ENCODE measurements at places on chromosomes 1 and 21.

DNA sequence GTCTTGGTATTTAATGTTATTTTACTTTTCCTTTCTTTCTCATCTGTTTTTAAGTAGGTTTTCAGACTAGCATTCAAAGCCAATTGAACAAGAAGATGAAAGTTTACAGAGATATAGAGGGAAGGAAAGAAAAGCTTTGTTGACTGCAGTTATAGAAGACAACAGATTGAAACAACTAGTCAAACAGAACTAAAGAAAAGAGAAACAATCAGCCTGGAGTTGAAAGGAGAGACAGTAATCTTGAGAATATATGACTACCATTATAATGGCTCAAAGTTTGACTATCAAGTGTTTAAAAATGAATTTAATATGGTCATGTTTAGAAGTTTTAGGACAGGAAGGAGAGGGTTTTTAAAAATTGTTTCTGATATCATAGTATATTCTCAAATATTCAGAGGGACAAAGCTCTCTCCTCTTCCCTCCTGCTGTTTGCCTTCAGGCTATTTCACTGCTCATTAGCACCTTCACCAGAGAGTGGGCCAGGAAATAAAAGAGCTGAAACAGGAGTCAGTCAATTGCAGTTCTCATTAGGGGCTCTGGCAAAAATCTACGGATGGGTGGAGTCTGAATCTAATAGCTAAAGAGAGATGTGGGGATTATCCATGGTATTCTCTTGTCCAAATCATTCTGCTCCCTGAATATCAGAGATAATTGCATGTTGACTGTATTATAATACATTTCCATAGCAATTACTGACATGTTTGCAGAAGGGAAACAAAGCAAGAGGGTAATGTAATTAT, 577.8 kb downstream of the BRINP3 start:
- DNase-seq = no peak

GRCh38 chr1:93700532-93701469, 19.2 kb upstream of the BCAR3 start:
- no peak for DNase-seq

DNA sequence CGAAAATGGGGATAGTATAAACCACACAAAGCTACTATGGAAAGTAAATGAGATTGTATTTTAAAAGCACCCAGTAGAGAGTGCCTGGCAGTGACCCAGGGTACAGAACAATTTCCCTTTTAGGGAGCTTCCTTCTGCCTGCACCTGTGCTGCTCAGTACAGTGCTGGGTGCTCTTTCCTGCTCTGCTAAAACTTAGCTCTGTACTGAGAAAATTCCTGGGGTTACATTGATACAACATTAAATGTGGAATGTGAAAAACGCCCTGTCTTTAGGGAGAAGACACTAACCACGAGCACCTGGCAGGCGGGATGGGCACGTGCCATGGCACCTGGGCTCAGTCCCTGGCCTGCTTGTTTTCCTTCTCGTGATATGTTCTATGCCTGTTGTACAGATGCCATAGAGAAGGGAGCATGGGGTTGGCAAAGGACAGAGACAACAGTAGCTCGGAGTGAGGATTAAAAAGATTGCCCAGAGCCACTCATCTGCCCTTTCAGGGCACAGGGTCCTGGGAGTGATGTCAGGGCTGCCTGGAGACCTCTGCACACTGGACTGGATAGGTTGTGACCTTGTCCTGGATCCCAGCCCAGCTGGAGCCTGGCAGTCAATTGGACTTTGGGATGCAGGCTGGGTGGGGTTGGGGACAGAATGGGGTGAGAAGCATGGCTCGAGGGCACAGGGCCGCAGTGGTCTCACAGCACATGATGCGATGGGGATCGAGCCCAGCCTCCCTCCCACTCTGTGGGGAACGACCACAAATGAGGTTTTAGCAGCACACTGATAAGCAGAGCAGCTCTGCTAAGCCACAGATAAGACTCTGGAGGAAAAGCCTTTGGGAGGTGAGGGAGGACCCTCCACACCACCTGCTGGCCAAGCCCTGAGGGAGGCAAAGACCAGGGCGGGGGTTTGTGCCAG, 4.2 kb downstream of the SPATA46 start:
- no peak for DNase-seq

DNA sequence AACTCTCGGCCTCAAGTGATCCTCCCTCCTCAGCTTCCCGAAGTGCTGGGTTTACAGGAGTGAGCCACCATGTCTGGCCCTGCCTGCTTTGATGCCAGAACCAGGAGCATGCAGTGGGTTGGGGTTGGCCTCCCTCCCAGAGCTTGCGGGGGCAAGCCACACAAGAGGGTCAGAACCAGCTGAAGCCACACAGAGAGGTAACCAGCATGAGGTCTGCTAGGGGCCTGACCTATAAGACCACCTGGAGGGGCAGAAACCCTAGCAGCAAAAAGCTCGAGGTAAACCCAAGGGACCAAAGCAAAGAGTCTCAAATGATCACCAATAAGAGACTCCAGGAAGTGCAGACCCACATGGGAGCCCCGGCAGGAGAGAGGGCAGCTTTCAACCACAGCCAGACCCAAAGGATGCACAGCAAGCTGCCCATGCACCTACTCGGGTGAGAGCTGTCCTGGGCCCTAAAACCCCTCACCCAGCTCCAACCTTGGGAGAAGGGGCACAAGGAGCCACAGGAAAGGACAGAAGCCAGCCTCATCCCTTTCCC, 81.2 kb downstream of the TOMM20 start:
- no peak for DNase-seq

DNA sequence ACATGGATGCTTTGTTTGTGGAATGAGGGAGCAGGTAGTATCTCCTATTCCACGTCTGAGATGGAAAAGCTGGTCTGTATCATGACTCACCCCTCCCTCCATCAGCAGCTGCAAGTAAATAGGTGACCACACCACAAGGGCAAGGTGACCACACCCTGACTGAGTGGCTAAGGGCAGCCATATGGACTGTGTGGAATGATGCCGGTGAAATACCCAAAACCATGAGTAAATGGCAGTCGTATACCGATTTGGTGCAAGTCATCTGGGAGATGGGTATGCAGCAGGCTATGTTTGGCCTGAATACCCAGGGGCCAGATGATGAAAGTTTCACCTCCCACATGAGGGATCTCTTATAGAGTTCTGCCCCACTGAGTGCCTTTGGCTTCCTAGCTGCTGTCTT, 15.8 kb upstream of the UBE2U start:
- DNase-seq = no peak

- DNase-seq = no peak
Measured at GRCh38 chr1:113886417-113887401, 672 bp downstream of the BCL2L15 start.

- no peak for DNase-seq
Measured at GRCh38 chr1:28115267-28115666, 26.9 kb upstream of the EYA3 start.

- no peak for DNase-seq
Measured at GRCh38 chr1:199854686-199855321, 172.7 kb upstream of the NR5A2 start.

- no peak for DNase-seq
Measured at GRCh38 chr21:42509244-42509643, 4.4 kb upstream of the SLC37A1 start.

DNA sequence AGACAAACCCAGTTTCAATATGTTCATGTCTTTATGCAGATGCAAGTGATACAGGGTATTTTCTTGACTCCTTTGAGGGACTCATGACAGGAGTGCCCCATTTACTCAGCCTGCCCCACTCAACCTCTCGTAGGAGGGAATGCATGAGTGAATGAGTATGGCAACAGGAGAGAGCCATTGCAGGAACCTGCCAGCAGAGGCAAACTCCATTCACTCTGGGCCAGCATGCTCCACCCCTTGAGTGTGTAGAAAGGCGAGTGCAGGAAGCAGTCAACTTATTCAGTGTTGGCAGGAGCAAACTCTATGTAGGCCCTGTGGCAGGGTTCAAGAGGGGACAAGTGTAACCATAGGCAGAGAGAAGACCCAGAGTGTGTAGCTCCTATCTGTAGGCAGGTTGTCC, 1526.3 kb downstream of the PLA2G4A start:
- no peak for DNase-seq

DNA sequence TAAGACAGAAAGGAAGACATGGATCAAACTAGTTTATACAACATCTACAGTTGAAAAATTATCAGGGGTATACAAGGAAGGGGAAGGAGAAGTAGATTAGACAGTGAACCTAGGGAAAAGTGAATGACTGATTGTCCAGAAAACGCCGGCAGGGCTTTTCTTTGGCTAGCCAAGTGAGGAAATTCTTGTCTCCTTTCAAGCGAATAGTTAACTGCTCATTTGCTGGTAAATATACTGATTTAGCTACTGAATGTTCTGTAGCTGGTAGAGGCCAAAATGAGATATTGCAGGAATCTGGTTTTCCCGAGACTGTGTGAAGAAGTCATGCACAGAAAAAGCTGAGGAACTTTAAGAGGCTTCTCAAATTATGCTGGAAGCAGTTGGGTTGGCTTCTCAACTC, 128.5 kb upstream of the ZNHIT6 start:
- no peak for DNase-seq

GRCh38 chr1:43373066-43373940, 5.5 kb upstream of the ELOVL1 start:
- DNase-seq = no peak

GRCh38 chr1:87450136-87450535, 121.5 kb downstream of the LMO4 start:
- no peak for DNase-seq

DNA sequence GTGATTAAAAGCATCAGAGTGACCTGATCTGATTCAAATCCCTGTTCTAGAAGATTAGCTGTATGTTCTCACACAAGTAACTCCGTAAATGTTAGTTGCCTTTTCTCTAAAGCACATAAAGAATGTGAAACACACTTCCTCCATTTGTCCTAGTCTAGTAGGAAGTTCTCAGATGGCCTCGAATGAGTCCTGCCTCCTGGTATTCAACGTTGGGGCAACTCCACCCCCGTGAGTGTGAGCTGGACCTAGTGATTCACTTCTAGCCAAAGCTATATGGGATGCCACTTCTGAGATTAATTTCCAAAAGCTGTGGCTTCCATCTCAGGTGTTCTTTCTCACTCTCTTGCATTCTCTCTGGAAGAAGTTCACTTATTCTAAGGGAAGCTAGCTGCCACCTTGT, 267.6 kb downstream of the GPATCH2 start:
- DNase-seq = no peak

DNA sequence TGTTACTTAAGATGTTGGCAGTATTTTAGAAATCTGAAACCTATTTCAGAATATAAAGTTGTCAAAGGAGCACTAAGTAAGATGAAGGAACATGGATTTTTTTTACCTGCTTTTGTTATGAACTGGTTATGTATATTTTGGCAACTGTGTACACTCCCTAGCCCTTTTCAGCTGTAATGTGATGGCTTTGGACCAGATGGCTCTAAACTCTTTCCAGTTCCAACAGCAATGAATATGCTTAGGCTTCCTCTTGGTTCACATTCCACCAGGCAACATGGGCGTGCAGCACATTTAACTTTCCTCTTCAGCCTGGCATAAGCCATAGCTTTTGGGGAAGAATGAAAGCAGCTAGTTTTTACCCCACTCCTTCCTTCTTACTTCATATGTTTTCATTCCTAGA, 95.6 kb upstream of the ADAMTS5 start:
- DNase-seq = no peak

DNA sequence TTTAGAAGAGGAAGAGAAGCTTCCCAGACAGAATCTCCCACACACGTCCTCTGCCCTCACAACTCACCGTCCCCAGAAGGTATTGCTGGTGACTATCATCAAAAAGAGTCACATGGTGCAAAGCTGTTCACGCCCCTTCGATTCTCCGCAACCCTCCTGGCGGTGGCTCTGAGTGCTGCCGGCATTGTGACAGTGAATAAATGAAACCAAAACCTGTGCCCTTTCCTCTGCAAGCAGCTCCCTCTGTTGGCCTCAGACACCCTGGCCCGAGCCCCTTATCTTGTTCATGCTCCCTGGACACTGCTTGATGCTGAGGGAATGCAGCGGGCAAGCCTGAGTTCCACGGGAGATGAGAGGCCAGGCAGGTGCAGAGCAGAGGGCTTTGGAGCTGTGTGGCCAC, 510.3 kb downstream of the NPHP4 start:
- no peak for DNase-seq

- no peak for DNase-seq
Measured at GRCh38 chr1:247007511-247008405, at the start of gene ZNF695. Gene ZNF695, minus strand, starts transcription at chr1:247008057. Its CDS starts 149 bp downstream, at chr1:247007908.

- DNase-seq = no peak
Measured at GRCh38 chr1:221699577-221699976, 42.3 kb downstream of the DUSP10 start.

DNA sequence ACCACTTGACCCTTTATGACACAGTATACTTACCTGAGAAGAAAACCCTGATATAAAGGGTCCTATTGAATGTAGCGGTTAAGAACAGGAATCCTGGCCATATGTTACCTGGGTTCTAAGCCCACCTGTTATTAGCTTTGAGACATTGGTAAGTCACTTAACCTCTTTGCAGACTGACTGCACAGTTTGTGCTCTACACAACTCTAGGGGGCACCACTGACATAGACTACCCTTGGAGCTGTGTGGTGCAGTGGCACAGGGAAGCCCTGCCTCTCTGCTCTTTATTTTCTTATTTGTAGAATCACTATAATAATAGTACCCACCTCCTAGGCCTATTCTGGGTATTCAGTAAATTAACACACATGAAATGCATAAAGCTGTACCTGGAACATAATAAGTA, 165.6 kb downstream of the C1orf94 start:
- DNase-seq = no peak

DNA sequence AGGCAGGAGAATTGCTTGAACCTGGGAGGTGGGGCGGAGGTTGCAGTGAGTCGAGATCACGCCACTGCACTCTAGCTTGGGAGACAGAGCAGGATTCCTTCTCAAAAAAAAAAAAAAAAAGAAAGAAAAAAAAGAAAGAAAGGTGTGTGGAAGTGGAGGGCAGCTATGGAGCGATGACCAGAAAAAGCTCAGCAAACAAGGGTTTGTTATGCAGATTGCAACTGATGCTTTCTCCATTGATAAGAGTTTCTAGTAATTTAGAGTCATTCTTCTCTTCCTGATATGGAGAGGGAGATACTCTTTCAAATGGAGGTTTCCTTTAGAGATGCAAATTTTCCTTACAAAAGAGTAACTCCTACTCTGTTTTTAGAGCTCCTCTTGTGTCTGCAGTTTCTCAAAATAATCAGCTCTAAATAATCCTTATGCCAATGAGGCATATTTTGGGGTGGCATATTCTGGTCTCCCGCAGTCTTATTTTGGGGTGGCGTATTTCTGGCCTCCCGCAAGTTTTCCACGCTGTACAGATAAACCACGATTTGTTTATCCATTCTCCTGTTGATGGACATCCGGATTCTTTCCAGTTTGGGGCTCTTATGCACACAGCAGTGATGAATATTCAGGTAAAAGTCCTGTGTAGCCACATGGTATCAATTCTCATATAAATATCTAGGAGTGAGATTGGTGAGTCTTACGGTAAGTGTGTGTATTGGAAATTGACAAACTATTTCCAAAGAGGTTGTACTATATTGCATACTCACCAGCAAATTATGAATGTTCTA, 30.7 kb upstream of the RCC2 start:
- no peak for DNase-seq

DNA sequence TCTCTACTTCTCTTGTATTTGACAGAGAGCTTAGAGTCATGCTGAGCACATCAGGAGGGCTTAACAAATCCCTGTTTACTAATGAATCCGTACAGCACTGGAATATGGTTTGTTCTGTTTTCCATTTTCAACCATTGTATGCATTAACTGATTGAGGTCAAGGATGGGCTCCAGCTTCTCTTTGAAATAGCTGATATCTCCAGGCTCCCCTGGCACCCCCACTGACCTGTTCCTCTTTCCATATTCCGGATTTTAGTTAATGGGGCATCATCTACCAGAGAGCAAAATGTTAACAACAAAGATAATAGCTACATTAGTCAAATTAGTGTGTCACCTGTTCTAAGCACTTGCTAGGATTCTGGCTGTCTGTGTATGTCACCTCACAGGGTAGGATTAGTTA, 57.6 kb downstream of the NENF start:
- no peak for DNase-seq
